ENCODE measurements at places on chromosomes 3 and 15. TPM values are rescaled to one million over a fixed set of nuclear protein-coding genes. Genes with fewer than 3 reads are reported as not detected.

CACNA1D gene
- 2.9 TPM for total RNA-seq

- DNase-seq: no peak
These were observed 22.7 kb upstream of the EPHB3 start for GRCh38 chr3:184538666-184539431.

DNA sequence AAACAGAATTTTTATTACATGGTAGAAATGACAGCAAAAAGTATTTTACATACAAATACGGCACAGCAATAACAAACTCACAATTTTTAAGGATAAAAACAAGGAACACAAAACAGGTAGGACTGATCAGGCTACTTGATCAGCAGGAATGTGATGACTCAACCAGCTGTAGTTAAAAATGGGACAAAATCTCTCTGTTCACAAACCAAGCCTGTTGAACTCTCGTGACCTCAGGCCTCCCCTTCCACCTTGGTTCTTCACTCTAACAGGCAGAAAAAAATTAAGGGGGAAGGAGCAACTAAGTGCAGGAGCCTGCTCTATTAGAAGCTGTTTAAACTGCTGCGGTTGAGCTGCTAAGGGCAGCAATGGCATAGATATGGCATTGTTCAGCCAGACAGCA is 18.7 kb downstream of the FBXL22 start:
- no peak for DNase-seq

GRCh38 chr3:24829011-24829581 is 334.4 kb upstream of the THRB start:
- no peak for DNase-seq

GRCh38 chr3:126003447-126004190 is 34.6 kb downstream of the ROPN1B start:
- no peak for DNase-seq

RNU5B-1 gene
- total RNA-seq: not detected

- peak; percentile 15 for DNase-seq
These were observed 30.2 kb downstream of the TTBK2 start for GRCh38 chr15:42890161-42890913.

DNA sequence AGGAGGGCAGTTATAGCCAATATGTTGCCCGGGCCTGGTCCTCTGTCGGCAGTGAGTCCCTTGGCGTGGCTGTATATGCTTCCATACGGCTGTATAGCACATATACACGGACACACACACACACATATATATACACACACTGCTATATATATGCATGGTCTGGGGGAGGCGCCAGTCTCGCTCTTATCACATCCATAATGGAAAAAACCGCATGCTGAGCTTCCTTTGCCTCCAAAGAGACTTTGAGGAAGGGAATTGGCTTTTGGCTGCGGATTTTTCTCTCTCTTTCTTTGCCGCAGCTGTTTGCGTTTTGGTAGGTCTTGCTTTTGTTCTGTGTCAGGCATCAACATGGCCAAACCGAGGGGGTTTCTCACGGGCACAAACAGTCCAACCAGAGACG is 11.3 kb upstream of the TMEM115 start:
- no peak for DNase-seq

DNA sequence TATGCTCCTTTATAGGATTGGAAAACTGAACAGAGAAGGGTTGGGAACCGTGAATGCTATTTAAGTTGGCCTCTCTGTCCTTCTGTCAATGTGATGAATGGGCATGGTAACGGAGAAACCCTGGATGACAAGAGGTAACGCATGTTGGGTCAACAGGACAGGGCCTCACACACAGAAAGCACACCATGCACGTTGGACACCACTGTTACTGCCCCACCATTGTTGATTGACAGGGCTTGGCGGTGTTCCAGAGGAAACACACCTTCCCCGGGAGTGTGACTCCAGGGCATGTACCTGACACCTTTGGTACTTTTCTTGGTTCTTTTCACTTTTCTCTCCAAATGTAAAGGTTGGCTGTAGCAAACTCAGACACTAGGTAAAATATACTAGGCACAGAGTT is 548.5 kb downstream of the OCA2 start:
- no peak for DNase-seq

GRCh38 chr15:101307048-101307896 is 12.2 kb upstream of the SNRPA1 start:
- DNase-seq: no peak

- DNase-seq: no peak
These were observed 285.2 kb downstream of the NAALADL2 start for GRCh38 chr3:175144368-175144767.

- DNase-seq: no peak
These were observed 361.5 kb upstream of the DPH6 start for GRCh38 chr15:35907511-35907910.

DNA sequence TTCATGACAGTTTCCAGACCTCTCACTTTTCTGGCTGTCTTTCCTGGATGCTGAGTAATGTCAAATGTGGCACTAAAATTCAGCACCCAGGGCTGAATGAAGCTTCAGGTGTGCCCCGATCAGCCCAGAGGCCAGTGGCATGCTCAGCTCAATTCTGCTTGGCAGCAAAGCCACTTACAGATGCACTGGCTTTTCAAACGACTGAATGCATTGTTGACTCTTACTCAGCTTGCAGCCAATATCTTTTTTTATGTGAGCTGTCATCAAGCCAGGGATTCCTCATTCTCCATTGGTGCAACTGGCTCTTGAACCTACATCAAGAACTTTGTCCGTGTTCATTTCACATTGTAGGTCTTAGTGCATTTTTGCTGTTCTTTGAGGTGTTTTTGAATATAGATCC is 60.7 kb downstream of the ZDHHC19 start:
- no peak for DNase-seq

NAALADL2 gene
- 0.69 TPM for total RNA-seq

CEMIP gene
- 0.60 TPM for total RNA-seq

- DNase-seq: no peak
These were observed 193.4 kb upstream of the RASGRP1 start for GRCh38 chr15:38758043-38758442.

DNA sequence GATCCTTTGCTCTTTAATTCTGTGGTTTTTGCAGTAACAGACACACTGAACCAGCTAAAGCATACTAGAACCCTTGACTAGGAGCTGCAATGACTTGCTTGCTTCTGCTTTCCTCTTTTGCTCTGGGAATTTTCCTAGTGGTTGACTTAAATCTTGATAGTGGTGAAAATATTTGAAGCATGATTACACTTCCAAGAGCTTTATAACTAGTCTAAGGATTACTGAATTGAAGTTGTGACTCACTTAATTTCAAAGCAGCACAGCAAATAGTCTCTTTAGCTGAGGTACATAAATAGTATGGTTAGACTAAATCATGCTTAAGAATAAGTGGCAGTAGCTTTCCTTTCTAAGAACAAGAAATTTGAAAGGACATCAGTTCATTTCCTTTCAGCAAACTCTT is 513.5 kb upstream of the GBE1 start:
- DNase-seq: no peak

All from H1 (cell line).